ENCODE measurements at places on chromosomes 3 and 15.

DNA sequence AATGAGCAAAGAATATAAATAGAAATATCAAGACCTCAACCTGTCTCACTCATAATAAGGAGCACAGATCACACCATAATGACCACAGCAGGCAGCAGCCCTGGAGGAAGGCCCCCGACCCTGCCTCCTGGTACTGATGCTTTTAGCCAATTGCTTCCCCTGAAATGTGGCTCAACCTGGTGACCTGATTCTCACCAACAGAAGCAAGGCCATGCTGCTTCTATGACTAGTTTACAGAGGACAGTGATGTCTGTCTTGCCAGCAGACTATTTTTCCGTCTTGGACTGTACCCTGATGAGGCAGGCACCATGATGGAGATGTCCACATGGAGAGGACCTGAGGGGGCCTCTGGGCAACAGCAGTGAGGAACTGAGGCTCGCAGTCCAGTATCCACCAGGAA is 18.0 kb downstream of the SLC41A3 start:
- DNase-seq = no peak

DNA sequence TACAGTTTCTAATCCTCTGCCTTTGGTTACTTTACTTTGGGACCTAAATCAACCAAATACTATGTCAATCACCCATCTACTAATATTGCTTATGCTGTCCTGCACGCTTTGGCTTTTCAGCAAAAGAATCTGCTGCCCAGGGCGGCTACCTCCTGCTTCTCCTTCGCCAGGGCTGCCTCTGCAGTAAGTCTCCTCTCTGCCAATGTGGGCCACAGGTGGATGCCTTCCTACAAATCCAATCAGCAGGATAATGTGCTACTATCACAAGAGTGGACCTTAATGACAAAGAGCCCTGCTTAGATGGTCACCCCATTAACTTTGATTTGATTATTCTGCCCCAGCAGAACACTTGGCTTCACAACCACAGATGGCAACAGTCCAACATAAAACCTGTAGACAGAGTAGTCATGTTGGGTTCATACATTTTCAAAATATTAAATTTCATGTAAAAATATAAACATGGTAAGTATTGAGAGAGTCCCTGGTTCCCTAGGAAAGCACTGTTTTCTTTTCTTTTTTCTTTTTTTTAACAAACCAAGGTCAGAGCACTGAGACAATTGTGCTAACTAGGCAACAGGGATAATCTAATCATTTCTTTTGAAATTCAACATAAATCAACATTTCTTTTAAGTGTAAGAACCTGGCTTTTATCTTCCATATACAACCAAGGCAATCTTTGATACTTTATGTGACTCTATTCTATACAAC is 298.3 kb downstream of the ZBTB20 start:
- DNase-seq = no peak

- DNase-seq = no peak
These were observed 4.9 kb upstream of the ITIH3 start for GRCh38 chr3:52789746-52790040.

GRCh38 chr3:29481969-29482767 is 201.3 kb downstream of the RBMS3 start:
- DNase-seq = no peak

GRCh38 chr15:96600350-96600749 is 269.9 kb downstream of the NR2F2 start:
- DNase-seq = no peak

DNA sequence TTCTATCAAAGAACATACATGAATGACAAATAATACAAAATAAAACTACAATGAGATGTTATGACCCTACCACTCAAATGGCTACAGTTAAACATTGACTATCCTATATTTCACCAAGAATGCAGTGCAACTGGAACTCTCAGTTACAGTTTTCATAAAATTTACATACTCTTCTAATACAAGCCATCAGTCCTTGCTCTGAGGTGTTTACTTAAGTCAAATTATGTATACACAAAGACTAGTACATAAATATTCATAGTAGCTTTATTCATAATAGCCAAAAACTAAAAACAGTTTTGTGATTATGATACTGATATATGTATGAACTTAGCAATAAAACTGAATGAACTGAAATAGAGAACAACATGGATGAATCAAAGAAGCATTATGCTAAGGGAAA is 19.2 kb downstream of the MLF1 start:
- no peak for DNase-seq

DNA sequence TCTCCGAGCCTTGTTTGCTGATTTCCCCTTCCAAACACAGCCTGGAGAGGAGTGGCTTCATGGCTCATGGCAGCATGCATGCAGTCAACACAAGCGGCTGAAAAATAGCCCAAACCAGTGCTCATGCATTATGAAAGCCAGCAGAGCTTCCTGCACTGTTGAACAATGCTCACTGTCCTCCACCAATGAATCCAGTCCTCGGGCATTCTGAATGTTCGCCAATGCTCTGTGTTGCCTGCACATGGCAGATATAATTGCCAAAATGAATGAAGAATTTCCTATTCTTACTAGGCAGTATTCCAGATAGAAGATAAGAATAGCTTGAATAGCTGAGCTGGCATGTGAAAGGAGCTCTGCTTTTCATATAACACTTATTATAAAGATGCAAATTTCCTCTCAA is 252.7 kb downstream of the ROBO1 start:
- no peak for DNase-seq

- DNase-seq = peak; percentile 38
These were observed 5.1 kb upstream of the SEMA7A start for GRCh38 chr15:74438721-74439316.

GRCh38 chr15:41105348-41106334 is 10.4 kb downstream of the INO80 start:
- DNase-seq = no peak

GRCh38 chr3:15272426-15273196 is 59.8 kb downstream of the SH3BP5 start:
- DNase-seq = no peak

All from T-helper 2 cell (primary cell).